ENCODE measurements at places on chromosomes 3 and 15.

GRCh38 chr15:59208613-59209249 is 2.1 kb downstream of the LDHAL6B start:
- DNase-seq, result no peak

DNA sequence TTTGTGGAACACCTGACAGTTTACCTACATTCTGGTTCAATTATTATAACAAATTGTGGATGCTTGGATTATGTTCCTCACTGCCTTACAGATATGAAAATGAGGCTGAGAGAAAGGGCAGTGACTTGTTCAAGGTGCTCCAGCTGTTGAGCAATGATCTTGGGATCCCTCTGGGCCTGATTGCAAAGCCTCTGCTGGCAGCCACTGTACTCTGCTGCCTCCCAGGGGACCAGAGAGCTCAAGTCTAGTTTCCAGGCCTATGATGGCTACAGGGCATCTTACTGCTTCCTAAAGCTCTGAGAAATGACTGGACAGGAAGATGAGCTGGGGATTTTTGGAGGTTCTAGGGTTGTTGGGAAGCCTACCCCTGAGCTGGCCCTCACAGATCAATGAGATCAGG is 2.3 kb upstream of the SHC4 start:
- DNase-seq, result no peak

GRCh38 chr3:134190250-134190649 is 60.4 kb downstream of the RYK start:
- DNase-seq, result no peak

DNA sequence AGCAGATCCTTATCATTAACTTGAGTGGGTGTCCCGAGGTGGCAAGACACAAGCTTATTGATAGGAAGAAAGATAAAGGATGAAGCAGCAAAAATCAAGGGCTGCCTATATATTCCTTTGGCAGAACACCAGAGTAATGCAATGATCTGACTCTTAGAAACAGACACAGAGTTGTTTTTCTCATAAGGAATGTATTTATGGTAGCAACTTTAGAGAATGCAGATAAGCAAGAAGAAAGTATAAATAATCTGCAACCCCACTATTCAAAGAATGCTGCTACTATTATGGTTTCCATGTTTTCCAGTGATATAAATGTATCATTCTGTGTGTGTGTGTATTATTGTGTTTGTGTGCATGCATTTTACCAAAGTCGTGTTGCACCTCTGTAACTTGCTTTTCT is 208.3 kb downstream of the THSD4 start:
- no peak for DNase-seq

DNA sequence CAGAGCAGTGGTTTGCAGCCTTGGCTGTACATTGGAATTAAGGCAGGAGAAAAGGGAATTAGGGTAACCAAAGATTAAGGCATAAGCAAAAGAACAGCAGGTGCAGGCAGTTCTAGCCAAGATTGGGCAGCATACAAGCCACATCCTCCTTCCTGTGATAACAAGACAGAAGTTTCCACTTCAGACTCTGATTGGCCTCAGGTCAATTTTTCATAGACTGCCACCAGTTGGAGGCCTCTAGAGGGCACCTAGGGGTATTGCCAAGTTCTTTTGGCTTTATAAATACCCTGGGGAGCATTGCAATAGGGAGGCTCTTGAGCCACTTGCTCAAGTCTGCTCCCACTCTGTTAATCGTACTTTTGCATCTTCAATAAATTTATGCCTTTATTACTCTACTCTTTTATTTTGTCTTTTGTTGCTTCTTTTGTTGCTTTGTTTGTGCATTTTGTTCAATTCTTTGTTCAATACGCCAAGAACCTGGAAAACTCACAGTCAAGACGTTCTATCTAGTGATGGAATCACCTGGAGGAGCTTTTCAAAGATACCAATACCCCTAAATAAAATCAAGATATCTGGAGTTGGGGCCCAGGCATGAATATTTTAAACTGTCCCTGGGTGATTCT is 32.2 kb upstream of the FMN1 start:
- no peak for DNase-seq

- DNase-seq, result no peak
Observed at GRCh38 chr3:40745381-40746106, 220.8 kb downstream of the ZNF621 start.

GRCh38 chr3:8480699-8481098 is 20.9 kb upstream of the LMCD1 start:
- no peak for DNase-seq

GRCh38 chr3:117977504-117978228 is 1057.0 kb downstream of the IGSF11 start:
- DNase-seq, result no peak

GRCh38 chr3:45965653-45966052 is 22.4 kb downstream of the CXCR6 start:
- DNase-seq, result no peak

DNA sequence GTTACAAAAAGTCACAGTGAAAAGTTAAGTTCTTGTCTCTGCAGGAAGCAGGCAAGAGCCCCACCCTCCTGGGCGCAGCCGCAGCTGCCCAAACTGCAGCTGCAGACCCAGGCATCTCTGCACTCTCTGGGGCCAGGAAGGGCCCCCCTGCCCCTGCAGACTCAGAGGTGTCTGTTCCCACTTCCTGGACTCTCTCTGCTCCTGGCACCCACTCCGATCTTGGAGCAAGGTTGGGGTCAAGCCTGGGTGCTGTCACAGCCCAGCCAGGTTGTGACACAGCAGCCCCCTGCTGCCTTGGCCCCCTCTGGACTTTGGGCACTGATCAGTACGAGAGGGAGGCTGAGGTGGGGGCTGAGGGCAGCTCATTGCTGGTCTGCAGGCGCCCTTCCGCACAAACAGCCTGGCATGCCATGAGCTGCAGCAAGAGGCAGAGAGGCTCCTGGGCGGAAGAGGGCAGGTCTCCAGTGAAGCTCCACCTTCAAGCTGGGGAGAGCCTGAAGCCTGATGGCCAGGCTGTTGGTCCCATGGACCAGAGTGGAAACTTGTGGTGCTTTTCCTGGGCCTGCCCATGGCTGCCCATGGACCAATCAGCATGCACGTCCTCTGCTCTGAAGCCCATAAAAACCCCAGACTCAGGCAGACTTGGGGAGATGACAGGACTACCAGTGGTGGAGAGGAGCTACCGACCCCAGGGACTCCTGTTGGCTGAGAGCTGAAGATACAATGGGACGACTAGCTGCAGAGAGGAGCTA is 42.9 kb upstream of the LRRFIP2 start:
- no peak for DNase-seq

DNA sequence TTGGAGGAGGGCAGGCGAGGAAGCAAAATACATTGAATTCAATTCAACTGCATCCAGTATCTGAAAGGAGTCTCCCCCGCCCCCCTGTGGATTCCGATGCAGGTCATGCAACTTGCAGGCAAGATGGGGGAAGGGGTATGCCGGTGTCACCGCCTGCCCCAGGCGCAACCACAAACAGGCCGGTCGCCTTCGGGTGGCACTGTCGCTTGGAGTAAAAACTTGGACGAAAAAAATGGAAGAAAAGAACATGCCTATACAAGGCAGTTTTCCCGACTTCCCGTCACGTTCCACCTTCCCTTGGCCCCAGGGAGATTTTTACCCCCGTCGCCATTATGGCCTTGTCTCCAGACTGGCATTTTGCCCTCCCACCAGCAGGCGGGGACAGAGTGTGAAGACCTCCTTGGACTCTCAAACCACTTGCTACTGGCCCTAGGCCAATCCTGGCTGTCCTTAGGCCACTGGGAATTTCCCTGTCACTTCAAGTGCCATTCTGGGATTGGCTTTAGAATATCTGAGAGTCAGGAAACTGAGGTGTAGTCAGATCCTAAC is 1.6 kb upstream of the NTRK3 start:
- no peak for DNase-seq

- DNase-seq, result no peak
Observed at GRCh38 chr3:184145111-184145524, 10.0 kb downstream of the EIF2B5 start.

DNA sequence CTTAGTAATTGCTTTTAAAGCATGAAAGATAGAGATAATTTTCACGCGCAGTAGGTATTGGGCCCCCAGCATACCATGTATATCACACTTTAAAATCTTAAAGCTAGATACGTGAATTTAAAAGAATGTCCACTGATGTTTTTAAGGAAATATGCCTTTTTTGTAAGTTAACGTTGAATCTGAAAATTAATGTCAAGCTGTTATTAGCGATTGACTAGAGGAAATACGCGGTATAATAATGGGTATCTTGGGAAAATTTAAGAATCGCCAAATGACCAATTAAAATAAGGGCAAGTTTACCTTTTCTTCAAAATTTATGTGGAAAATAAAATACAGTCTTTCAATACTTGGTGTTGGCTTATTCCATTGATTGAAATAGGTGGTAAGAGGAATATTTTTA is 13.3 kb upstream of the CHD2 start:
- DNase-seq, result no peak

GRCh38 chr3:105317841-105318240 is 48.9 kb upstream of the ALCAM start:
- no peak for DNase-seq

- DNase-seq, result peak; percentile 82
Observed at GRCh38 chr3:42652611-42653302, 740 bp upstream of the ZBTB47 start.

GRCh38 chr15:52392008-52392687 is 96.5 kb upstream of the MYO5C start:
- no peak for DNase-seq

DNA sequence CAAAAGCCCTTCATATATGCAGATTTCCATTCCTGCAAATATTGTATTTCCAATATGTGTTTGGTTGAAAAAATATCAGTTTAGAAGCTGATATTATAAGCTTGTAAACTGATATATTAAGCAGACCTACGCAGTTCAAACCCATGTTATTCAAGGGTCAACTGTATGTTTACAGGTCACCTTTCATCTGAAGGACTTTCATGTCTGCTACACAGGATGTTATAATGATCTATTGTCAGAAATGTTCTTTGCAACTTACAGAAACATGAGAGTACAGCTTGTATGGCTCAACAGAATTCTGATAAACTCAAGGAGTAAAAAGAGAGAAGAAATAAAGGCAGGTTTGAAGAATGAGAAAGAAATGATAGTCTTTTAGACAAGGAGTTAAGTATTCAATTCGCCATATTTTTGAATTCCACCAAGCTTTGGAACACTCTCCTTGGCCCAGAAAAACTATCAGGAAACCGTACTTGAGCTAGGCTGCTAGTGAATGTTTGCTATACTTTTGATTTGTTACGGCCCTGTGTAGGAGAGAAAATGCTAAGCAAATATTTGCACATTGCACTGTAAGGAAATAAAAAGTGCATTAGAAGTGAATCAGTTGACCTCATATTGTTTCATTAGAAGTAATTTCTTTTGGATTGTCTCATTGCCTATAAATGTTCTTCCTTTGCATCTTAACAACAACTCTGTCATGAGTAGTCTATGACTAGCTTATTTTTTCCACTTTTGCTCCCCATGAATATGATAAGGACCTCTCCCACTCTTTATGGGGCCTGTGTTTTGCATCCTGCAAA is 81.2 kb downstream of the NEK11 start:
- DNase-seq, result no peak

DNA sequence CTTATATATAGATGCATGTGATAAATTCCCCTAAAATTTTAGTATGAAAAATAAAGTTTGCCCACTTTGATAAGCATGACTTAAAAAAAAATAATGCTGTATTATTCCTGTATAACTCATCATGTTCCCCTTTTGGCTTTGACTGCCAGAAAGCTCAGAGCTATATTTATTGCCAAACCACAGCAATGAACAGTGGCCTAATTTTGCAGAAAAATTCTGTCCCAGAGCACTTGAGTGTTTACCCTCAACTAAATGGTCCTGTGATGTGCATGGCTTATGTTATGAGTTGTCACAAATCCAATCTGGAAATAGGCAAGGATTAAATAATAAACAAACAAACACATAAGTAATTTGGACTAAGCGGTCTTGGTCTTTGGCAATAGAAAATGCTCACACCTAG is 276.7 kb downstream of the SLC9A9 start:
- DNase-seq, result no peak

GRCh38 chr15:86018679-86019078 is 61.0 kb upstream of the AGBL1 start:
- no peak for DNase-seq

GRCh38 chr3:169980055-169980454 is 13.4 kb downstream of the SEC62 start:
- no peak for DNase-seq
